Posterior cingulate gyrus (tissue), 11 donors: ENCODE measurements at places on chromosomes 11 and 22.

DNA sequence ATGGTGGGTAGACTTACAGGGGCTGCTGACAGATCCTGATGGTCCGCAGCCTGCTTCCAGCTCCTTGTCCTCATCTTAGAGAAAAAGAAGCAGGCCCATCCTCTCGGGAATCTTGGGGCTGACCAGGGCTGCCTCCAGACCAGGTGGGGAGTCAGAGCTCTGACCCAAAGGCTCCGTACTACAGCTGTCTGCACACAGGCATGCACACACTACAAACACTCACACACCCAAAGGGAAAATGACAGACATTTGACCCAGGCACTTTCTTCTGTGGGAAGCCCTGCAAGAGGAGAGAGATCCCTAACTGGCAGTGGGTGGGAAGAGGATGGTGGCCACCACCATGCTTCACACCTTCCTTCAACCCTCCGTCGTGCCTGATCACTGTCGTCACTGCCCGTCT is 46.9 kb upstream of the MYOD1 start:
- DNase-seq: no peak

DNA sequence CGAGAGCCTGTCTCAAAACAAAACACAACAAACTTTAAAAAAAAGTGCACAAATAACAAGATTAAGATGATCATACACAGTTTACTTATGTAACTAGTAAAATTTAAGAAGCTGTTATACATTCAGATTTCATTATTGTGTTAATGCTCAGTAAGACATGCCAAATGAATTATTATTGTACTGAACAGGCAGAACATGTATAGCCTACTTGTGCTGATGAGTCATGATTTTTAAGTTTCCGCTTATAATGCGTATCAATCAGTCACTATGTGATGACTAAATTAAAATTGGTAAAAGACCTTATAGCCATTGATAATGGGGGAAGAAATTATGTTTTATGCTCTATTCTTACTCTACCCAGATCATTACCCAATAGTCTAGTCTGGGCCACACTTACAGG is 20.5 kb upstream of the EXPH5 start:
- no peak for DNase-seq

DNA sequence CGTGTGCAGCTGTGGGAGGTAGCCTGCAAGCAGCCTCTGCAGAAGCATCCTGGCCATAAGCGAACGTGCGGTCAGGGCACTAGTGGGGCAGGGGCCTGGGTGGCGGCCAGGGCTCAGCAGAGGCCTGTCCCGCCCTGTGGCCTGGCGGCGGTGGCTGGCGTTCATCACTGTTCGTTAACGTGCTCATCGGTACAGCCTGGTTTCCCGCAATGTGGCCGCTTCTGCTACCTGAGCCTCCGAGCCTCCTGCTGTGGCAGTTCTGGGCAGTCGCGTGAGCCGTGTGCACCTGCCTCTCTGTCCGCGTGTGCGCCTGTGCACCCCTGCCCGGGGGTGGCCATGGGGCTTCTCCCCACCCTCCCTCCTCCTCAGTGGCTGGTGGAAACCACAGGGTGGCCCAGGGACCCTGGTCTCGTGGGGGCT is 117.9 kb downstream of the KCNQ1OT1 start:
- peak; percentile 6 for DNase-seq

DNA sequence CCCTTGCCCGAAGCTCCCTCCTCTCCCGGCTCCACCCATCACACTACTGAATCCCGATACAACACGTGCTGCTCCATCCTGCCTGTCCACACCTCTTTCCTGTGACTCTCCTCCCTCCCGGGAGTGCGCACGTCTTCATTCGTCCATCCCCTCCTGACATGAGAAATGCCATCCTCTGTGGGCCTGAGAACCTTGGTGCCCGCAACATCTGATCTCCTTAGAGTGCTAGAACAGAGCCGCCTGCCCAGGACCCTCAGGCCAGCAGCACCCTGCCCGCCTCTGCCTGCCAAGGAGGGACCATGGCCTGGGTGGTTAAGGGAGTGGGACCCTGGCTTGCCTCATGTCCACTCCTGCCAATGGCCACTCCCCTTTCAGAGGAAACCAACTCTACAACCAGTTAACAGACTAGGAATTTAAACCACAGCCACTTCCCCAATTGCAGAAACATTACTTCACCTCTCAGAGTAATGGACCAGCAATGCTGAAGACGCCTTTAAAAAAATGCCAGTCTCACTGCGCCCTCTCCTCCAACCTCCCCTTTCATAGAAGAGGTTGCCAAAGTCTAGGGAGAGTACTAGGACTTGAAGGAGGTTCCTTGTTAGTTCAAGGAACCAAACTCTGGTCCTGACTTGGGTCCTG is 466.3 kb downstream of the OPCML start:
- DNase-seq: no peak

DNA sequence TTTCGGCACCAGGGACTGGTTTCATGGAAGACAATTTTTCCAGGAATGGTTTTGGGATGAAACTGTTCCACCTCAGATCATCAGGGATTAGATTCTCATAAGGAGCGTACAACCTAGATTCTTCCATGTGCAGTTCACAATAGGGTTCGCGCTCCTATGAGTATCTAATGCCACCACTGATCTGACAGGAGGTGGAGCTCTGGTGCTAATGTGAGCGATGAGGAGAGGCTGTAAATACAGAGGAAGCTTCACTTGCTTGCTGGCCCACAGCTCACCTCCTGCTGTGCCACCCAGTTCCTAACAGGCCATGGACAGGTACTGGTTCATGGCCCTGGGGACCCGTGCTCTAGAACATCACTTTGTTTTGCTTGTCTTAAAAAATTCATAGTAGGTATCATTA is 41.8 kb upstream of the AMPD3 start:
- no peak for DNase-seq

DNA sequence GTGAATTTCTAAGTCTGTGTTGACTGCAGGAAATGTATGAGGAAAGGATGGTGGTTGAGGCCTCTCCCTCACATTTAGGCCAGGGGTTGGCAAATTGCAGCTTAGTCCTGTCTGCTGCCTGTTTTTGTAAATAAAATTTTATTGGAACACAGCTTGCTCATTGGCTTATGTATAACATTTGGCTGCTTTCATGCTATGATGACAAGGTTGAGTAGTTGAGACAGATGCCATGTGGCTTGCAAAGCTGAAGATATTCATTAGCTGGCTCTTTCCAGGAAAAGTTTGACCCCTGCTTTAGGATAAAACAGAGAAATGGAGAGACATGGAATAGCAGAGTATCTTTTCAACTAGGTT is 46.2 kb downstream of the BCR start:
- DNase-seq: no peak

DNA sequence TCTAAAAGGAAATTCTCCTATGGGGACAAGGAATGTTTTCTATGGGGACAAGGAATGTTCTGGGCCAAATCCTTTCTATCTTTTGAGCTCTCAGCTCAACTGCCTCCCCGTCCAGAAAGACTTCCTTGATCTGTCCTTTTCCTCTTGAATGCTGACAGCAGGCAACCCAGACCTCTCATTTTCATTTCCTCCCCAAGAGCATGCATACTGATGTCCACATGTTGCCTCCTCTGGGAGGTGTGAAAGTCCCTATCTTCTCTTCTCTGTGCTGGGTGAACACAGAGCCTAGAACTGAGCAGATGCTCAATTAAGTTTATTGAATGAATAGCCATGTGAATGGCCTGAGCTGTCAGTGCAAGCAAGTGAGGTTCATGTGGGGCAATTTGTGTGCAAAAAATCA is 331.9 kb upstream of the NARS2 start:
- DNase-seq: no peak

DNA sequence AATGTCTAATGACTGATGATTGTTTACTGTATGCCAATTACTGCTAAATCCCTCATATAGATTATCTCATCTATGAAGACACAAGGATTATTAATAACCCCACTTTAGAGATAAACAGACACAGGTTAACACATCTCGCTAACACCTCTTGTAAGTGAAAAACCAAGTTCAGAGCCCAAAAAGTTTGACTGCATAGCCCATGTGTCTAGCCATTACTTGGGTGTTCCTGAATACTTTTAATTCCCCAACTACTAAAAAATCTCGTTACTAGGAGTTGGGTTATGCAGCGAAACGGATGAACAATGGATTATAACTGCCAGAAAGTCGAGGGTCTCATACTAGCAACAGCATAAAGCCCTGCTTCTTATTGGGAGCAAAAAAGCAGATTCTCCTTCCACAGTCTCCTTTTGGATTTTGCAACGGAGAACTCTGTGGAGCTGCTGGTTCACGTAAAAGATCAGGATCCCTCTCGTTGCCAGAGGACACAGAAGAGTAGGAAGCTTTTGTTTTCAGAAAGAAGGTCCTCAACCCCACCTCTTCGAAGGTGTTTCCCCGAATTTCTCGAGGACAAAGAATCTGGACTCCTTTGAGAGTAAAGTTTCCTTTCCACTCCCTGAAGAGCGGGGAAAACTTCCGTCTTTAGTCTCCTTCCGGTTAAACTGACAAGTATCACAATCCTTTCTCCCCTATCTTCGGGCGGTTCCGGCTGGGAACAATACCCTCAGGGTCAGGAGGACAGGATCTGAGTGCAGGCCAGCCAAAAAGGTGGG is 979 bp downstream of the ZBED5 start:
- no peak for DNase-seq

GRCh38 chr11:71246559-71246958 is 5.8 kb downstream of the SHANK2 start:
- no peak for DNase-seq
